SK-MEL-5 (cell line): ENCODE measurements at places on chromosomes 2 and 18. TPM values are rescaled to one million over a fixed set of nuclear protein-coding genes. Genes with fewer than 3 reads are reported as not detected.

GRCh38 chr2:236237468-236238190 lies 26.6 kb downstream of the ASB18 start:
- no peak for DNase-seq

DNA sequence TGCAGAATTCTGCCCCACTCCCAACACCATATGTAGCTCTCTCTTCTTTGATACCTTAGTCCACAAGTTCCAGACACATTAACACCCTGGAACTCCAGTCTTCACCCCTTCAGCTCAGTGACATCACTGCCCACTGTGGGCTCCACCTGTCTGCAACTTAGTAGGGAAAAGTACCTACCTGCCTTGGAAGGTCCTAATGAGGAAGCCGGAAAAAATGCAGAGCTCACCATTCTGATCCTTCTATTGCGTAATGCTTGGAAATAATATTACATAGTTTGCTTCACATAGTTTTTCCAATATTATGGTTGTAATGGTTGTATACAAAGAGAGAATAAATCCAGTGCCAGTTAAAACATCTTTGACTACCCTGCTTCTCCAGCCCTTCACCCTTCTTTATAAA lies 738.4 kb downstream of the RNF144A start:
- DNase-seq, result no peak

- DNase-seq, result no peak
Observed at GRCh38 chr2:167793725-167794124, 453.7 kb downstream of the STK39 start.

DNA sequence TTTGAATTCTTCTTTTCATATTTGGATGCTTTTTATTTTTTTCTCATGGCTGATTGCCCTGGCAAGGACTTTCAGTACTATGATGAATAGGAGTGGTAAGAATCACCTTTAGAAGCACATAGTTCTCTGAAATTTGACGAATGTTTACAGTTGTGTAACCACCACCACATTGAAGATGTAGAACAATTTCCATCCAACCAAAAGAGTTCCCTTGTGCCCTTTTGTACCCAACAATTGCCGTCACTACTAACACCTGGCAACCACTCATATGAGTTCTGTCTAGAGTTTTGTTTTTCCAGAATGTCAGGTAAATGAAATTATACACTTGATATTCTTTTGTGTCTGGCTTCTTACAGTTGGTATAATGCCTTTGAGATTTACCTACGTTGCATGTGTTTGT lies 28.7 kb upstream of the SLC16A14 start:
- DNase-seq, result no peak

GRCh38 chr18:6355789-6356589 lies 58.7 kb downstream of the L3MBTL4 start:
- no peak for DNase-seq

The HOXD9 gene
- total RNA-seq, result 0.18 and 0.59 TPM in 2 replicates

The NAT8 gene
- total RNA-seq, result 2.4 and 2.8 TPM in 2 replicates

GRCh38 chr2:17190527-17190926 lies 327.7 kb downstream of the RAD51AP2 start:
- no peak for DNase-seq

The RUFY4 gene
- not detected in 2 replicates for total RNA-seq

The TIGD1 gene
- 4.1 and 4.7 TPM in 2 replicates for total RNA-seq

DNA sequence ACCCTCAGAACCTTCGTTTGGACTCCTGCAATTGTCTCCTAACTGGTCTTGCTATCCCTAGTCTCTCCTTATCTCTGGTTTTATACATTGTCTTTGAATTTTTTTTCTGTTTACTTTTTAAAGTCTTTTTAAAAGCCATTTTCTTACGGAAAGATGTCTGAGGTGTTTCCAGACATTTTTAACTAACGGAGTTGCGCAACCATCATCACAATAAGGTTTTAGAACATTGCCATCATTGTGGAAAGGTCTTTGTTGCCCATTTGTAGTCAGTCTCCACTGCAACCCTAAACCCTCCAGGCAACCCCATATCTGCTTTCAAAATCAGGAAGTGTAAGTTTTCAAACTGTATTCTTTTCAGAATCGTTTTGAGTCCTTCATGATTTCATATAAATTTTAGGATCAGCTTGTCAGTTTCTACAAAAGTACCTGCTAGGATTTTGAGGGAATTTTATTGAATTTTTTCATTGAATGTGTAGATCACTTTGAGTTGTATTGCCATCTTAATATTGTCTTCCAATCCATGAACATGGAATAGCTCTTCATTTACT lies 46.3 kb downstream of the ANKRD12 start:
- no peak for DNase-seq

GRCh38 chr2:24404491-24404921 lies 44.2 kb upstream of the ITSN2 start:
- peak; percentile 32 for DNase-seq

DNA sequence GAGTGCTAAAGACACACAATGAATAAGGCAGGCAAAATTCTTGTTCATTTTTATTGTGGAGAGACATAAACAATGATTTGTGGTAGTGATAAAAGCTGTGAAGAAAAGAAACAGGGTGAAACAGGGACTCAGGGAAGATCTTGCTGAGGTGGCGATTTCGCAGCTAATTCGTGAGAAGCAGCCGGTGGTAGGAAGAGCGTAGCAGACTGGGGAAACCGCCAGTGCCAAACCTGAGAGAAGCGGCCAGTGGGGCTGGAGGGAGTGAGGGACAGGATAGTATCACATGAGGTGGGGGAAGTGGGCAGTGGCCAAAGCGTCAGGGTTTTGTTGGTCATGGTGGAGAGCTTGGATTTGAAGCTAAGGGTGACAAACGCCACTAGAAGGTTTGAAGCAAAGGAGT lies 42.3 kb downstream of the TMEM178A start:
- DNase-seq, result no peak

- DNase-seq, result no peak
Observed at GRCh38 chr2:105595536-105595935, 149.2 kb upstream of the NCK2 start.

- no peak for DNase-seq
Observed at GRCh38 chr2:86499326-86499725, 58.2 kb downstream of the KDM3A start.

- no peak for DNase-seq
Observed at GRCh38 chr2:10005461-10006235, 37.7 kb upstream of the KLF11 start.
